T-helper 17 cell (primary cell): ENCODE measurements at places on chromosomes 11 and 22. TPM values are rescaled to one million over a fixed set of nuclear protein-coding genes. Genes with fewer than 3 reads are reported as not detected.

DNA sequence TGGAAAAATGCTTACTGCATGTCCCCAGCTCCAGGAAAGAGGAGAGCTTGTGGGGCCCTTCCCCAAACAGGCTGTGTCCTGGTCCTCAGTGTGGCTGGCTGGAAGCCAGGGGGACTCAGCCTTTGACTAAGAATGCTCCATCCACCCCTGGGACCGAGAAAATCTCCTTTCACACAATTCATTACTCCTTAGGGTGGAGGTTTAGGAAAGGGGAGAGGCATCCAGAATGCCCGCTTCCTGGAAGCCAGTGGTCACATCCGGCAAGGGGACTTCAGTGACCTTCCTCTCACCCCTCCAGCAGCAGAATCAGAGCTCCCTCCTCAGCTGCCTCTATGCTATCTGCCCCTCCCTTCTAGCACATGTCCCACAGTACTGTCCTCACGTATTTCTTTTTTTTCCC, 21.9 kb downstream of the ATG16L2 start:
- no peaks in the 10 kb centered on the region for H3K27me3 ChIP-seq
- no peak overlapping the region for H3K4me3 ChIP-seq
- peak overlapping the region; percentile 11 for H3K27ac ChIP-seq
- no peak for DNase-seq
- H3K36me3 ChIP-seq = peaks cover 7% of the 10 kb centered on the region
- H3K4me1 ChIP-seq = peaks cover 28% of the 10 kb centered on the region

GRCh38 chr22:33842006-33842354, 78.3 kb downstream of the LARGE1 start:
- DNase-seq = no peak
- no peak overlapping the region for H3K27ac ChIP-seq
- no peaks in the 10 kb centered on the region for H3K4me1 ChIP-seq
- no peaks in the 10 kb centered on the region for H3K36me3 ChIP-seq
- H3K27me3 ChIP-seq = no peaks in the 10 kb centered on the region

- peaks cover 41% of the 10 kb centered on the region for H3K27me3 ChIP-seq
- no peak overlapping the region for H3K4me3 ChIP-seq
- H3K27ac ChIP-seq = no peak overlapping the region
- peaks cover 8% of the 10 kb centered on the region for H3K4me1 ChIP-seq
- no peak for DNase-seq
Observed at GRCh38 chr11:61627850-61628661, 47.2 kb upstream of the SYT7 start.

- no peaks in the 10 kb centered on the region for H3K27me3 ChIP-seq
- H3K27ac ChIP-seq = peak overlapping the region; percentile 99
- H3K4me3 ChIP-seq = peak overlapping the region; percentile 74
Observed at GRCh38 chr11:35151683-35152280, 12.8 kb downstream of the CD44 start.

- no peak for DNase-seq
- H3K4me1 ChIP-seq = peaks cover 2% of the 10 kb centered on the region
- H3K27me3 ChIP-seq = no peaks in the 10 kb centered on the region
- peaks cover 2% of the 10 kb centered on the region for H3K36me3 ChIP-seq
- H3K27ac ChIP-seq = no peak overlapping the region
Observed at GRCh38 chr11:94581926-94582325, 14.8 kb downstream of the PIWIL4 start.

GRCh38 chr11:12998336-12998735, 10.8 kb upstream of the RASSF10 start:
- no peaks in the 10 kb centered on the region for H3K4me1 ChIP-seq
- no peak for DNase-seq
- H3K27ac ChIP-seq = no peak overlapping the region
- H3K4me3 ChIP-seq = no peak overlapping the region
- H3K27me3 ChIP-seq = peaks cover 44% of the 10 kb centered on the region

- no peaks in the 10 kb centered on the region for H3K36me3 ChIP-seq
- H3K4me3 ChIP-seq = no peak overlapping the region
- peaks cover 3% of the 10 kb centered on the region for H3K4me1 ChIP-seq
- H3K27ac ChIP-seq = no peak overlapping the region
- no peak for DNase-seq
Observed at GRCh38 chr11:112878033-112878601, 83.1 kb upstream of the NCAM1 start.

GRCh38 chr11:80144897-80145594, 704.2 kb upstream of the TENM4 start:
- no peak overlapping the region for H3K27ac ChIP-seq
- no peaks in the 10 kb centered on the region for H3K27me3 ChIP-seq
- DNase-seq = no peak
- no peaks in the 10 kb centered on the region for H3K4me1 ChIP-seq
- H3K4me3 ChIP-seq = no peak overlapping the region

DNA sequence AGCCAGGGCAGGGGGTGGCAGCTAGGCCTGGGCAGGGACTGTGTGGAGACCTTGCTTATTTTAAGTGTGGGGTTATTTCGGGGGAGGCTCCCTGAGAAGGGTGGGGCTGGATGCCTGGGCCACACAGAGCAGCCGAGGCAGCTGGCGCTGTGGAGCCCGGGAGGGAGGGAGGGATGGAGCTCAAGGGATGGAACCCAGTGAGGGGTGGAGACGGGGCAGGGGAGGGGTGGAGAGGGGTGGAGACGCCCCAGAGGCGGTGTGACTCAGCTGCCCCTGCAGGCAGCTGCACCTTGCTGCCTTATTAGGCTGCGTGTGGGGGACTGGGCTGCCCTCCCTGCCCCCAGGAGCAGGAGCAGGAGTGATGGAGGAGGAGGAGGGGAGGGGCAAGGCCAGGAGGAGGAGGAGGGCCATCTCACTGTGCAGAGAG, 9.8 kb upstream of the TSSC4 start:
- H3K27me3 ChIP-seq = no peaks in the 10 kb centered on the region
- no peak for DNase-seq
- H3K4me1 ChIP-seq = peaks cover 20% of the 10 kb centered on the region
- H3K4me3 ChIP-seq = no peak overlapping the region

DNA sequence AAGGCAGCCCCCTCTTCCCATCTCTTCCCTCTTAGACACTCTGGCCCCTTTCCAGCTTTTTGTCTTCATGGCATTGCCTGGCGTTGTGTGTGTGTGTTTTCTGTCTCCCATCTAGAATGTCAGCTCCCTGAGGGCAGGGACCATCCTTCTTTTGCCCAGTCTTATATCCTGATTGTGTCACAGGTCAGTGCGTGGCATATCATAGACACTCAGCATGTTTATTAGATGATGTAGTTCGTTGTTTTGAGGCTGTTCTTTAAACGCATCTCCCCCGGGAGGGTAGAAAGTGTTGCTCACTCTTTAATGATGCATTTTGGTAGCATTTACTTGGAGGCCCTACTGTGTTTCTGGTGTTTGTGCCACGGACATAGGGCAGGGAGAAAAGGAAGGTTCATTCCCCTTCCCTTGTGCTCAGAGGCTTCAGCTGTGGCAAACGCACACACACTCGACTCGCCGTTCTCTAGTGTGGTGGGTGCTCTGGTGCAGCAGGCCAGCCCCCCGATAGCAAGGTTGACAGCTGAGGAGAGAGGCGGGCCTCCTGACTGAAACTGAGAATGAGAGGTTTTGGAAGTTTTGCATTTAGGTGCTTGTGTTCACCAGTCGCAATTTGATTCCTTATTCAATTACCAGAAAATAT, 60.2 kb downstream of the TNRC6B start:
- peak overlapping the region; percentile 89 for H3K4me3 ChIP-seq
- peak overlapping the region; percentile 96 for H3K27ac ChIP-seq
- no peaks in the 10 kb centered on the region for H3K27me3 ChIP-seq
- DNase-seq = no peak

GRCh38 chr22:19898831-19899567, 42.6 kb upstream of the COMT start:
- H3K4me1 ChIP-seq = peaks cover 3% of the 10 kb centered on the region
- H3K27ac ChIP-seq = no peak overlapping the region
- H3K27me3 ChIP-seq = no peaks in the 10 kb centered on the region

GRCh38 chr11:82321206-82321605, 412.5 kb downstream of the FAM181B start:
- no peaks in the 10 kb centered on the region for H3K4me1 ChIP-seq
- no peaks in the 10 kb centered on the region for H3K36me3 ChIP-seq
- H3K27ac ChIP-seq = no peak overlapping the region

DNA sequence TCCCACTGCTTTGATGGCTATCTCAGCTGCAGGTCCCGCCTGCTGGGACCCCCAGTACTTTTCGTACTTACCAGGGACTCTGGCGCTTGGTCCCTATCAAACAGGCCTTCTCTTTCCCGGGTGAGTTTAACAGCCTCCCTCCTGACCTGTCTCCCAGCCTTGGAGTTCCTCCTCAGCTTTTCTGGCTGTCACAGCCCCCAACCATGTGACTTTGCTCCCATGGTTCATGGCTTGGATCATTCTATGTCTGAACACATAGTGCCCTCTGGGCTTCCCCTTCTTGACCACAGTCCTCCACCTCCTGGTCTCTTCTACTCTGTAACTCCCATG, 56.9 kb downstream of the PARVA start:
- H3K27me3 ChIP-seq = peaks cover 4% of the 10 kb centered on the region
- H3K36me3 ChIP-seq = peaks cover 2% of the 10 kb centered on the region
- H3K4me1 ChIP-seq = no peaks in the 10 kb centered on the region
- H3K27ac ChIP-seq = no peak overlapping the region

The KRTAP5-8 gene
- total RNA-seq = 0.37 TPM

The TMPRSS13 gene
- total RNA-seq = 2.4 TPM

The CDC45 gene
- total RNA-seq = 0.32 TPM

The SLN gene
- not detected for total RNA-seq

The FGF19 gene
- total RNA-seq = not detected

The FAM111B gene
- 1.4 TPM for total RNA-seq

The OR6X1 gene
- total RNA-seq = not detected

The KIF18A gene
- 8.9 TPM for total RNA-seq
